ENCODE measurements at places on chromosomes 3 and 15. TPM values are rescaled to one million over a fixed set of nuclear protein-coding genes. Genes with fewer than 3 reads are reported as not detected.

CKMT1A gene
- total RNA-seq = 38.8 TPM

FETUB gene
- total RNA-seq = not detected

CFAP20DC gene
- total RNA-seq = 6.8 TPM

LRRIQ4 gene
- not detected for total RNA-seq

SOX14 gene
- total RNA-seq = not detected

CPEB1 gene
- total RNA-seq = under 0.01 TPM

EPM2AIP1 gene
- total RNA-seq = 6.1 TPM

NOX5 gene
- not detected for total RNA-seq

IQCF5 gene
- not detected for total RNA-seq
